ENCODE measurements at places on chromosomes 4 and X. TPM values are rescaled to one million over a fixed set of nuclear protein-coding genes. Genes with fewer than 3 reads are reported as not detected.

SSX3 gene
- not detected for total RNA-seq

- H3K36me3 ChIP-seq: no peaks in the 10 kb centered on the region
- DNase-seq: no peak
- H3K27ac ChIP-seq: no peak within 1 kb of the TSS
- no peaks in the 10 kb centered on the region for H3K27me3 ChIP-seq
- H3K4me3 ChIP-seq: no peak within 1 kb of the TSS
These were observed at the start of gene CT47C1 for GRCh38 chrX:119072744-119073143. TSS of gene CT47C1 (plus strand) at chrX:119072993. CDS start at chrX:119073226, 233 bp downstream.

GRCh38 chr4:69639542-69639941 is at the start of gene UGT2A2:
TSS of gene UGT2A2 (minus strand) at chr4:69639642. CDS start at chr4:69639640, 2 bp downstream.
- H3K4me1 ChIP-seq: no peaks in the 10 kb centered on the region
- H3K27me3 ChIP-seq: no peaks in the 10 kb centered on the region
- no peak for DNase-seq

GRCh38 chrX:111123125-111123524 is 27.1 kb downstream of the PAK3 start:
- no peaks in the 10 kb centered on the region for H3K4me1 ChIP-seq
- no peaks in the 10 kb centered on the region for H3K27me3 ChIP-seq
- DNase-seq: no peak
- no peak overlapping the region for H3K4me3 ChIP-seq

- no peaks in the 10 kb centered on the region for H3K27me3 ChIP-seq
- H3K27ac ChIP-seq: no peak overlapping the region
- H3K4me3 ChIP-seq: no peak overlapping the region
These were observed 168.9 kb downstream of the DCLK2 start for GRCh38 chr4:150247184-150247583.

- no peak overlapping the region for H3K4me3 ChIP-seq
- H3K27me3 ChIP-seq: no peaks in the 10 kb centered on the region
- H3K36me3 ChIP-seq: no peaks in the 10 kb centered on the region
- H3K4me1 ChIP-seq: no peaks in the 10 kb centered on the region
- no peak for DNase-seq
- H3K27ac ChIP-seq: no peak overlapping the region
These were observed 76.5 kb upstream of the TEX13A start for GRCh38 chrX:105297041-105297440.

DNA sequence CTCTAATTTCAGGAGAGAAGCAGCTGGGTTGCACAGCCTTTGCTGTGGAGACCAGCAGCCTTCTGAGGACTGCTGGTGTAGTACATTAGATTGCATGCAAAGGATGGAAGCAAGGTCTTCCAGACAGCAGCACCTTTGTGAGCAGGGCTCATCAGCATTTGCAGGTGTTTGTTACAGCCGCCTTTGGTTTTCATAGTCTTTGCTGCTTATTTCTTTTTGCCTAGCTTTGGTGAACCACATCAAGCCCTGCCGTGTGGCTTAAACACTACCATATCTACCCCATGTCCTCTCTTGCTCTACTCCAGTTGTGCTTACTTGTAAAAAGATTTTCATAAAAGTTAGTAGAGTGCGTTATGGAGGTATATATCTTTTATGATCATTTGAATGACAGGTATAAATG is 57.5 kb downstream of the MTM1 start:
- H3K4me1 ChIP-seq: no peaks in the 10 kb centered on the region
- no peak overlapping the region for H3K27ac ChIP-seq
- no peaks in the 10 kb centered on the region for H3K27me3 ChIP-seq

Data from ascending aorta (tissue), 2 donors.